Breast epithelium (tissue), 4 donors: ENCODE measurements at places on chromosomes 12 and 14. TPM values are rescaled to one million over a fixed set of nuclear protein-coding genes. Genes with fewer than 3 reads are reported as not detected.

DBX2 gene
- 0.33 TPM for total RNA-seq

OTX2 gene
- total RNA-seq: not detected

TBX5 gene
- total RNA-seq: 10.2 TPM

GDF11 gene
- 0.64 TPM for total RNA-seq

LPCAT3 gene
- total RNA-seq: 28.3 TPM

IL26 gene
- not detected for total RNA-seq

AVPR1A gene
- total RNA-seq: 7.5 TPM

SLC8A3 gene
- 0.59 TPM for total RNA-seq

MFAP5 gene
- total RNA-seq: 36.7 TPM

KRT83 gene
- 0.33 TPM for total RNA-seq

GTF2H3 gene
- 23.3 TPM for total RNA-seq

MYO1H gene
- total RNA-seq: 2.0 TPM
